ENCODE measurements at places on chromosomes 16 and 17.

DNA sequence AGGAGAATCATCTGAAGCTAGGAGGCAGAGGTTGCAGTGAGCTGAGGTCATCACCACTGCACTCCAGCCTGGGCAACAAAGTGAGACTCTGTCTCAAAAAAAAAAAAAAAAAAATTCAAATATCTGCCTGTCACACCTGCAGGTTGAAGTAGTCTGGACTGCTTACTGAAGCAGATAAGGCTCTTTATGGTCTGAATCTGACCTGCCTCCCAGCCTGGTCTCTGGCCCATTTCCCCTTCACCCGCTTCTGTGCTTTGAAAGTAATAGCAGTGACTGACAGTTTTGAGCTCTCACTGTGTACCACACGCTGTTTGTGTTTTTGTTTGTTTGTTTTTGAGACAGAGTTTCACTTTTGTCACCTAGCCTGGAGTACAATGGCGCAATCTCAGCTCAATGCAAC lies 5.8 kb downstream of the SEZ6L2 start:
- DNase-seq: no peak

DNA sequence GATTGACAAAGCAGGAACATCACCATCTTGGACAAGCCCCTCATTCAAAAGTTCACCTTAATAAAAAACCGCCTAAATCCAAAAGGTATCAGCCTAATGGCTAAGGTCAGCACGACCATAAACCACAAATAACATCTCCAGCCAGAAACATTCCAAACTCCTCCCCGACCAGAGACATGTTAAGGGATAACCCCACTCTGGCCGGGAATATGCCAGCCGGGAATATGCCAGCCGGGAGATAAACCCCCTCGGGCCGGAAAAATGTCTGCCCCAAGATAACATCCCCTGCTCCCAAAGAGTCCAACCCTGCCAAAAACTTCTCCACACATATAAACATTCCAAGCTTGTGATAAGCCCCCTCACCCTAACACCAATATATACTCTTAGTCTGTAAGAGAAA lies 1.4 kb downstream of the DHX33 start:
- DNase-seq: no peak

DNA sequence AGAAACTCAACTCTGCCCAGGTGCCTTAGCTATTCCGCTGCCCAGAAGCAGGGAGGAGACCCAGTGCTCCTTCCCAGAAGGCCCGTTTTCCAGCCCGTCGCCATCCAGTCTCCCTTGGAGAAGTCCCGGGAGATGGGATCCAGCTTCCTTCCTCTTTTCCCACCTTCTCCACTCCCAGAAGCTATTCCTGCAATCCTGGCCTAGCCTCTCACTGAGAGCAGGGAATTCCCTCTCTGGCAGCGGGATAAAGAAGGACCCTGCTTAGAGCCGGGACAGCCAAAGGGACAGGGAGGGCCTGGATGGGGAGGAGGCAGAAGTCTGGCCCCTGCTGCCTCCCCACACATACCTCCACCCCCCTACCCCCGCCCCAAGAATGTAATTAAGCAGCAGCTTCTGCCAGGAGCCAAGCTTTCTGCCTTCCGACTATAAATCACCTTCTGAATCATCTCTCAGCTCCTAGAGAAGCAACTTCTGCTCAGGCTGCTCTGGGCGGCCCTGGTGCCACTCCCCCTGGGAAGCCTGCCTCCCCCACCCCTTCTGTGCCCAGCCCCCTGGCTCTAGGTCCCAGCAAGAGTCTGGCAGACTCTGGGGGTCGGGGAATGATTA lies 6.4 kb downstream of the WNT3 start:
- DNase-seq: no peak

- DNase-seq: no peak
These were observed 2.3 kb downstream of the VKORC1 start for GRCh38 chr16:31092330-31092729.

GRCh38 chr16:10388988-10389387 lies 3.1 kb downstream of the ATF7IP2 start:
- no peak for DNase-seq

DNA sequence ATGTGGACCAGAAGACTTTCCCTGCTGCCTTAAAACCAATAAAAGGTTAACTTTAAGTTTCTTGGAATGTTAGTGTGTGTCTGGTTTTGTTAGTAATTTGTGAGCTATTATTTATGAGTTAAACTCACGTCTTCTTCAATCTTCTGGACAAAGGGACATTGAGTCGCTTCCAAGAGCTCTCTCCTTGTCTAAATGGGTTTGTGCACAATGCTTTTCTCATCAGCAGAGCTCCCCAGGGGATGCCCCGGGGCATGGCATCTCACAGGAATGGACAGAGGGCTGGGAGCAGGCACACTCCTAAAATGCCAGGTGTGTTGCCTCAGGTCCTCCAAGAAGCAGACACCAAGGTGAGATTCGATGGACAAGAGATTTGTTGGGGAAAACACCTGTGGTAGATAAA lies 90.5 kb downstream of the RGS9 start:
- DNase-seq: no peak

DNA sequence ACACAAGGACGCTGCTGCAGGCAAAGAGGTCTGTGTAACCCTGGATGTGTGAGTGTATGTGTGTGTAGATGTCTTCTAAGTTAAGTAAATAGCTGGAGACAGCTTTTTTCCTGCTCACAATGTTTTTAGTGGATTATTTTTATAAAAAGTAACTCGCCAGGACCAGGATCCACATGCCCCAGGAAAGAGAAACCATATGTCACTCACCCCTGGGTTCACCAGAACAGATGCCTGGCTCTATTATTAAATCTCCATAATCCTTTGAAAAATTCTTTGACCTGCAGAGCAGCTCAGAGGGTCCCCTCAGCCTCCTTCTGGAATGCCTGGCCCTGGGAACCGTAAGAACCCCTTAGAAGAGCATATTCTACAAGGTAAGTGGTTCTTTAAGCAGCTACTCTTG lies 18.0 kb downstream of the ABCC12 start:
- no peak for DNase-seq

GRCh38 chr16:83045790-83046189 lies 419.0 kb downstream of the CDH13 start:
- DNase-seq: no peak

DNA sequence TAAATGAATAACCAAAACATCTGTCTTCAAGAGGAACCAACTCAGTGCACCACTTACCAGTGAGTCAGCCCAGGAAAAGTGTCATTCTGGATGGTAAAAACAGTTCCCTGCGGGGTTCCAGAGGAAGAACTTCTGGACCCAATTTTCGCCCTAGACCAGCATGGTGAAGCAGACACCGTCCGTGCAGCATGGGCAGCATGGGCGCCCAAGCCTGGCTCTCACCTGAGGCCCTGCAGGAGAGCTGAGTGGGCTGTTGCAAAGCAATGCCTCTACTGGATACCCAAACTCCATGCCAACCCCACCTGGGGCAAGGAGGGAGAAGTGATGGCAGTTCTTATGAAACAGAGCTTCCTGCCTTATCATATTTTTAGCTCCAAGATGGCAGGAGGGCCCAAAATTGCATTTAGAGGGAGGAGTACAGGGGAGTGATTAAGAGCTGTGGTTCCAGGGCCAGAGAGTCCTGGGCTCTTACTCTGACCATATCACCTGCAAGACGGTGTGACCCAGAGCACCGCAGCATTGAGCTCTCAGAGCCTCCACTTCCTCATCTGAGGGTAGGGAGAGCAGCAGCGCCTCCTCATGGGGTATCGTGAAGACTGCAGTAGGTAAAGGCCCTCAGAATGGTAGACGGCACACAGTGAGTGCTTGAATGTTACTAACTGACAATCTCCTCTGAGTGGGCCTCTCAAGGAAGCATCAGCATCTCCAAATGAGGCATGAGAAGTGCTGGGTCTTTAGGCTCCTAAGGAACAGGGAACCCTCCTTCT lies 16.6 kb upstream of the INPP5K start:
- DNase-seq: no peak

- DNase-seq: no peak
These were observed 115.2 kb downstream of the CCDC182 start for GRCh38 chr17:57629886-57630285.

Measured in pons (tissue), 1 donor.